K562 (cell line): ENCODE measurements at places on chromosomes 16 and 17. TPM values are rescaled to one million over a fixed set of nuclear protein-coding genes. Genes with fewer than 3 reads are reported as not detected.

- no peaks in the 10 kb centered on the region for H3K27me3 ChIP-seq
- H3K36me3 ChIP-seq: no peaks in the 10 kb centered on the region
- no peaks in the 10 kb centered on the region for H3K4me1 ChIP-seq
These were observed 408.9 kb downstream of the PMP22 start for GRCh38 chr17:14856176-14856575.

DNA sequence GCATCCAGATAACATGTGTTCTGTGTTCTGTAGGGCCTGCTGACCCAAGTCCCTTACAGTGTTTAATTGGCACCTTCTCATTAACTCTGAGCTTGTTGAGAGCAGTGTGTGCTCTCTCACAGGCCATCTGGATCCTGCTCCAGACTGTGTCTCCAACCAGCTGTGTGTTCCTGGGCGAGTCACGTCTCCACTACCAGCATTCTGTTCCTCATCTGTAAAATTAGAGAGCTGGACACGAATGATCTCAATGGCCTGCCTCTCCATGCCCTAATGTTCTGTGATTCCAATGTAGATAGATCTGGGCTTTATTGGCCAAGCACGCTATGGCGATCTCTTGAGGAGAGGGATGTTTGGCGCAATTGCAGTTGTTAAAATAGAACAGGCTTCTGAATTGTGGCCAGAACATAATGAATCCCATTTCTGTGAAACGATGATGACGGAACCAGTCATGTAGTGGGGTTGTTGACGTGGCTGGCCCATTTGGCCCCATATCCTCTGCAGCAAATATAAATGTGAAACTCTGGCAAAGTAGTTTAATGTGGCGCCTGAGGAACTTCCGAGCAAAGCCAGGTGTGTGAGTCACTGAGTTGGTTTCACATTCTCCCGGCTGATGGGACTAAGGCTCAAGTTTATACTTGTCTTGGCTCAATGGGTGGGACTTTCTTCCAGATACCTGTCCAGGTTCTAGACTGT lies 22.2 kb downstream of the TBX4 start:
- H3K4me1 ChIP-seq: no peaks in the 10 kb centered on the region
- no peak for DNase-seq
- no peak overlapping the region for H3K27ac ChIP-seq
- H3K36me3 ChIP-seq: no peaks in the 10 kb centered on the region
- H3K27me3 ChIP-seq: peaks cover 74% of the 10 kb centered on the region

GRCh38 chr16:3013491-3013951 lies 798 bp downstream of the CLDN9 start:
- H3K4me1 ChIP-seq: peaks cover 29% of the 10 kb centered on the region
- no peak overlapping the region for H3K4me3 ChIP-seq

- H3K36me3 ChIP-seq: no peaks in the 10 kb centered on the region; the same call in 2 of the 3 replicates
- no peak overlapping the region for H3K27ac ChIP-seq
- H3K4me1 ChIP-seq: no peaks in the 10 kb centered on the region
- no peaks in the 10 kb centered on the region for H3K27me3 ChIP-seq
These were observed 28.2 kb downstream of the B9D1 start for GRCh38 chr17:19334331-19334730.

GRCh38 chr17:44763170-44763569 lies 4.4 kb downstream of the ADAM11 start:
- no peaks in the 10 kb centered on the region for H3K36me3 ChIP-seq
- DNase-seq: no peak
- no peak overlapping the region for H3K4me3 ChIP-seq
- peaks cover 23% of the 10 kb centered on the region for H3K4me1 ChIP-seq

GRCh38 chr16:56849690-56850680 lies 15.0 kb upstream of the SLC12A3 start:
- H3K4me1 ChIP-seq: no peaks in the 10 kb centered on the region; the same call in 2 of the 3 replicates
- H3K36me3 ChIP-seq: peaks cover 7% of the 10 kb centered on the region; the same call in 2 of the 3 replicates
- H3K27me3 ChIP-seq: no peaks in the 10 kb centered on the region
- H3K4me3 ChIP-seq: no peak overlapping the region
- H3K27ac ChIP-seq: no peak overlapping the region
- DNase-seq: no peak

DNA sequence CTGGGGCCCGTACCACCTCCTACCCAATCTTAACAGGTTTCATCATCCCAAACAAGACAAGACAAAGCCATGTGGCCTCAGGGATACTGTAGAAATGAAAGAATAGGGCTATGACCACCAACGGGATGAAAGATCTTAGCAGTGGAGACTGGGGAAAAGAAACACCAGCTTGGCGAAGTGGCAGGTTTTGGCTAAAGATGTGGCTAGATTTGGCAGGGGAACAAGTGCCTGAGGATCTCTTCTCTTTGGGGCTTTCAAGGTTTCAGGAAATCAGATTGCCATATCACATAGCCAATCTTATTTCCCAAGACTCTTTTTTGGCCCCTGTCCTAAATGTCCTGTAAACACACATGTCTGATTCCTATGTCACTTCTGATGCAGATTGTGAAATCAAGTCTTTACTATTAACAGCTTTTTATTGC lies 6.9 kb downstream of the KRT24 start:
- no peak for DNase-seq
- peaks cover 38% of the 10 kb centered on the region for H3K27me3 ChIP-seq
- no peak overlapping the region for H3K4me3 ChIP-seq
- H3K27ac ChIP-seq: no peak overlapping the region
- no peaks in the 10 kb centered on the region for H3K4me1 ChIP-seq

GRCh38 chr17:19306160-19307111 lies 56.1 kb downstream of the B9D1 start:
- no peaks in the 10 kb centered on the region for H3K27me3 ChIP-seq
- peaks cover 3% of the 10 kb centered on the region; the same call in 1 of the 3 replicates for H3K36me3 ChIP-seq
- H3K4me1 ChIP-seq: peaks cover 34% of the 10 kb centered on the region
- no peak overlapping the region for H3K27ac ChIP-seq

ARHGAP23 gene
- total RNA-seq: 1.4 and 2.7 TPM in 2 replicates

- peaks cover 4% of the 10 kb centered on the region for H3K4me1 ChIP-seq
- H3K36me3 ChIP-seq: no peaks in the 10 kb centered on the region
- H3K27me3 ChIP-seq: no peaks in the 10 kb centered on the region
- H3K4me3 ChIP-seq: no peak overlapping the region; the same call in 1 of the 2 replicates
- peak; percentile 63 for DNase-seq
These were observed 11.4 kb downstream of the CFAP97D1 start for GRCh38 chr17:43791589-43791988.

DNA sequence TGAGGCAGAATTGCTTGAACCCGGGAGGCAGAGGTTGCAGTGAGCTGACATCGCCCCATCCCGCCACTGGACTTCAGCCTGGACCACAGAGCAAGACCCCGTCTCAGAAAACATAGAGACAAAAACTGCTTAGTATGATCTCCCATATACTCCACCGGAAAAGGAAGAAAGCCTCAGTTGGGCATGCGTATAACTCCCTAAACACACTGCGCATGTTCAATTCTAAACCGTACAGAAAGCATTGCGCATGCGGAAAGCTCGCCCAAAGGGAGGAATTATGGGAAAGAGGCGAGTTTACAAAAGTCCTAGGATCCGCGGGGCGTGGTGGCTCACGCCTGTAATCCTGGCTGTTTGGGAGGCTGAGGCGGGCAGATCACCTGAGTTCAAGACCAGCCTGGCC lies 312.7 kb upstream of the ERCC4 start:
- DNase-seq: no peak
- no peaks in the 10 kb centered on the region for H3K36me3 ChIP-seq
- H3K4me3 ChIP-seq: no peak overlapping the region
- no peaks in the 10 kb centered on the region for H3K4me1 ChIP-seq
- no peaks in the 10 kb centered on the region; the same call in 2 of the 3 replicates for H3K27me3 ChIP-seq

DNA sequence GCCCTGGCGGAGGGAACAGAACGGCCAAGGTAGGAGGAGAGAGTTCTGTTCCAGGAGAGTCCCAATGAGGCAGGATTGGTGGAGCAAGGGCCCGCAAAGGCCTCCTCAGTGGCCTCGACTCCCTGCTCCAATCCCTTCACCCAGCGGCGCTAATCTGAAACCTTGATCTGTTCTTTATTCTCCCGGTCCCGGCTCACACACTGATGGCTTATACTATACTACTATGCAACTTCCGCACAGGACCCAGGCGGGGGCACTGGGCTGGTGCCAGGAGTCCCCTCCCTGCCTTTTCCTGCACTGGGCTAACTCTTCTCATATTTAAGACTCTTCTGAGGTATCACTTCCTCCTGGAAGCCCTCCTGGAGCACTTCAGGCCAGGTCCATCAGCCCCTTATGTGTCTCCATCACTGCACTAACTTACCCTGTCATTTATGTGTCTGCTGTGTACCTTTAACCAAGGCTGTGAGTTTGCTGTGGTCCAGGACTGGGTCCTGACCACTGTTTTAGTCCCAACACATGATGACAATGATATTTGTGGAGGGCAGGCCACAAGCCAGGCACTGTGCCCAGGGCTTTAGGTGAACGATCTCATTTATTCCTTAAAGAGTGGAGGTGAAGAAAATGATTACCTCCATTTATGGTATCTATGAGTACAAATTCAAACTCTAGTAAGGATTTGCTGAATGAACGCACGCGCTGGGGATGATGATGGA lies 6.8 kb downstream of the CCDC102A start:
- H3K4me1 ChIP-seq: peaks cover 48% of the 10 kb centered on the region
- no peak overlapping the region for H3K4me3 ChIP-seq
- no peak for DNase-seq
- no peaks in the 10 kb centered on the region; the same call in 2 of the 3 replicates for H3K27me3 ChIP-seq
- no peaks in the 10 kb centered on the region for H3K36me3 ChIP-seq
- no peak overlapping the region; the same call in 2 of the 3 replicates for H3K27ac ChIP-seq

DNA sequence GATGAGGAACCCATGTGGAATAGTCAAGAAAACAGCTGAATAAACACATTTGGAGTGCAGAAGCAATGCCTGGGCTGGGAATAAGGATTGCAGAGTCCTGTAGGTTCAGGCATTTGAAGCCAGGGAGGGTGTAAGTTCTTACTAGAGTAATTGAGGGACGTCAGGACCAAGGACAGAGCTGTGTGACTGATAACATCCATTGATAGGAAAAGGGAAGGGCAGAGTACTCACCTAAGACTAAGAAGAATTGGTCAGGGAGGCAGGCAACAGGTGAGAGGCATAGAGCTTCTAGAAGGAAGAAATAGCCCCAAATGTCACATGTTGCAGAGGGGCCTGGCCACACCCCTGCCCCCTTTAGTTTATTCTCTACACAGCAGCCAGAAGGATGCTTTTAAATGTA lies 79.8 kb upstream of the TMEM132E start:
- no peak overlapping the region for H3K27ac ChIP-seq
- H3K4me1 ChIP-seq: no peaks in the 10 kb centered on the region
- peak; percentile 21 for DNase-seq
- no peaks in the 10 kb centered on the region for H3K36me3 ChIP-seq

- DNase-seq: peak; percentile 85
- H3K4me1 ChIP-seq: peaks cover 21% of the 10 kb centered on the region
- peaks cover 94% of the 10 kb centered on the region for H3K36me3 ChIP-seq
- no peak overlapping the region for H3K4me3 ChIP-seq
- peak overlapping the region; percentile 47; the same call in 1 of the 3 replicates for H3K27ac ChIP-seq
These were observed 43.5 kb downstream of the ST3GAL2 start for GRCh38 chr16:70395345-70395901.

- H3K4me3 ChIP-seq: peak overlapping the region; percentile 30
- H3K36me3 ChIP-seq: peaks cover 4% of the 10 kb centered on the region; the same call in 1 of the 3 replicates
- H3K27me3 ChIP-seq: no peaks in the 10 kb centered on the region
- peaks cover 36% of the 10 kb centered on the region for H3K4me1 ChIP-seq
- peak; percentile 41 for DNase-seq
These were observed 749 bp upstream of the MC1R start for GRCh38 chr16:89917773-89918452.

- H3K36me3 ChIP-seq: no peaks in the 10 kb centered on the region
- no peaks in the 10 kb centered on the region for H3K27me3 ChIP-seq
These were observed 27.8 kb downstream of the IL4R start for GRCh38 chr16:27341549-27341948.

- peak overlapping the region; percentile 69; the same call in 1 of the 2 replicates for H3K4me3 ChIP-seq
- H3K27ac ChIP-seq: no peak overlapping the region; the same call in 2 of the 3 replicates
- H3K4me1 ChIP-seq: peaks cover 26% of the 10 kb centered on the region; the same call in 2 of the 3 replicates
- no peaks in the 10 kb centered on the region for H3K27me3 ChIP-seq
- H3K36me3 ChIP-seq: peaks cover 68% of the 10 kb centered on the region; the same call in 2 of the 3 replicates
These were observed 4.5 kb downstream of the ALKBH5 start for GRCh38 chr17:18187821-18188761.

CHRNE gene
- 0.25 TPM in 1 of 2 replicates, not detected in the other for total RNA-seq

- peaks cover 29% of the 10 kb centered on the region for H3K36me3 ChIP-seq
- H3K4me1 ChIP-seq: peaks cover 6% of the 10 kb centered on the region
- H3K27ac ChIP-seq: peak overlapping the region; percentile 87
- H3K4me3 ChIP-seq: peak overlapping the region; percentile 52
These were observed 806 bp downstream of the RAD51C start for GRCh38 chr17:58693208-58693607.

FAM20A gene
- total RNA-seq: 0.07 TPM in 1 of 2 replicates, not detected in the other

ZNF205 gene
- 9.4 and 10.1 TPM in 2 replicates for total RNA-seq

DNA sequence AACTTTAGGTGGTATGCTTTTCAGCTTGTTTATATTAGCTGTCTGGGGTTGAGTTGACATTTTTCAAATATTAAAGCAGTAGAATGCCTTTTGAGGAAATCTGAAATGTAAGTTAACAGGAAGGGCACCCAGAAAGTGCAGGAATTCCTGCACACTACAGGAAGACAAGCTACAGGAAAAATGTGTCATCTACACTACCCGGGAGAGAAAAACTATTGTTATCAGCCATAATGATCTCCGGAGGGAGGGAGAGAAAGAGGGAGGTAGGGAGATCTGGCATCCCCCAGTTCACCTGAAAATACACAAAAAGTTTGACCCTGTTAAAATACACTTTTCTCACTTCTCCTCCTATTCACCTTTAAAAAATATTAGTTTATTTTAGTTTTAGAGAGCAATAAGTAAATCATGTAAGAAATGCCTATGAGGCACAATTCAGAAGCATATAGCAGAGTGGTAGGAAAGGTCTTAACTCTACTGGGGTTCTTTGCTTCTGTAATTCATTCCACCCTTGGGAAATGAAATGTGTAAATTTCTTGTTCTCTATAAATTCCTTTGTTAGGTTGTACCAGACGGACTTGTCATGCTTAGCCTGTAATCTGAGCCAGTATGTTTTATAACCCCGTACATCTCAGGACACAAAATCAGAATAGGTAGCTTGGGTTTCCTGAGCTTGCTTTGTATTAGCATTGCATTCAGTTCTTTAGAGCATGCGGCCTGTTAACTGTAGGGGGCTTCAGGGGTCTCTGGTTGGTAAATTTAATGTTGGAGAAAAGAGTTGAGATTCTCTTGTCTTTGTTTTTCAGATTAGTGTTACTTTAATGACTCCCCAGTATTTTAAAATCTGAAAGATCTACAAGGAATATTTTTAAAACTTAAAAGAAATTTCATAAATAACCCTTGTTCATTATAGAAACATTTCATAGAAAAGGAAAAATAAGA lies 3.3 kb downstream of the MAP2K6 start:
- DNase-seq: no peak
- no peaks in the 10 kb centered on the region for H3K27me3 ChIP-seq
- no peak overlapping the region for H3K27ac ChIP-seq
- no peak overlapping the region for H3K4me3 ChIP-seq
- H3K36me3 ChIP-seq: no peaks in the 10 kb centered on the region
